ENCODE measurements at places on chromosomes 5 and 9.
A peak's percentile ranks its signal among the peaks of the same experiment; 100 is the strongest.

- DNase-seq: no peak
These were observed 220.8 kb downstream of the SNX18 start for GRCh38 chr5:54738118-54738972.

GRCh38 chr5:173235499-173236394, 741 bp upstream of the NKX2-5 start:
- no peak for DNase-seq

- DNase-seq: peak; percentile 16
These were observed 36.4 kb downstream of the MTMR12 start for GRCh38 chr5:32276173-32276853.

GRCh38 chr5:107640568-107640967, 30.2 kb downstream of the EFNA5 start:
- no peak for DNase-seq

GRCh38 chr9:96052686-96053085, 177.2 kb downstream of the ERCC6L2 start:
- DNase-seq: no peak

GRCh38 chr9:37923118-37923795, 19.3 kb upstream of the SLC25A51 start:
- DNase-seq: no peak
